Neural cell (in vitro differentiated cells): ENCODE measurements at places on chromosomes 16 and 17. TPM values are rescaled to one million over a fixed set of nuclear protein-coding genes. Genes with fewer than 3 reads are reported as not detected.

Gene SPIRE2
- polyA plus RNA-seq = 45.0 and 54.1 TPM in 2 replicates

Gene HBQ1
- polyA plus RNA-seq = 3.9 and 4.5 TPM in 2 replicates

Gene UBFD1
- 94.3 and 109 TPM in 2 replicates for polyA plus RNA-seq

Gene C17orf50
- not detected in 2 replicates for polyA plus RNA-seq

Gene RPUSD1
- 42.4 and 44.8 TPM in 2 replicates for polyA plus RNA-seq

Gene CPSF4L
- polyA plus RNA-seq = not detected in 2 replicates

Gene EIF5A
- polyA plus RNA-seq = 164 and 178 TPM in 2 replicates

Gene SLC16A13
- polyA plus RNA-seq = 0.90 TPM in 1 of 2 replicates, not detected in the other
